ENCODE measurements at places on chromosomes 6 and 20.

DNA sequence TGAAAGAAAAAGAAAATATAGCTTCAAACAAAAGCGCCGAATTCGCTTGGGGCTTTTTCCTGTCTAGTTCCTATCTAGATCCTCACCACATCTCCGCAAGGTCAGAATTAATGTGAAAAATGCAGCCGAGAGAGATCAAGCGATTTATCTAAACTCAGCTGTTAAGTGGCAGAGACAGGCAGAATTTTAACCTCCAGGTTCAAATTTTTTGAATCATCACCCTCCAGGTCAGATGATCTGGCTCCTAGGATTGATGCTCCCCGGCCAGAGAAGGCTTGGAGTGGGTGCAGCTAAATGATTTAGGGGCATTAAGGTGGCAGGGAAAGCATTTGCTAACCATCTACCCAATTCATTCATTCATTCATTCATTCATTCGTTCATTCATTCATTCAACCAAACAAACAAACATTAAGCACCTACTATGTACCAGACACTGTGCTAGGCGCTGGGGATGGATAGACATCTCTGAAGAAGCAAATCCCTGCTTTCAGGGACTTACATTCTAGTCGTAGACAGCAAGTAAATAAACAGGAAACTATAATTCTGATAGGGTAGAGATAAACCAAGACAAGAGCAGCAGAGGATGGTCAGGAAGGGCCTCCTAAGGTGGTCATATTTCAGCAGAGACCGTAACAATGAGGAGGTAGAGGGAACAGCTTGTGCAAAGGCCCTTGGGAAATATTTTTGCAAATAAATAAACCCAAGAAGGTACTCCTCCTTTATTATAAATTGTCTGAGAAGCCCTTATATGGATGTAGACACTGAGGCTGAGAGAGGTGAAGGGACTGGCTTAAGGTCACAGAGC lies 672 bp upstream of the UBE2V1 start:
- no peak for DNase-seq

GRCh38 chr6:33202799-33203198 lies 1.7 kb upstream of the HSD17B8 start:
- no peak for DNase-seq

- no peak for DNase-seq
Observed at GRCh38 chr6:12431023-12431422, 140.9 kb downstream of the EDN1 start.

- DNase-seq: no peak
Observed at GRCh38 chr6:32148289-32149091, 3.2 kb downstream of the PRRT1 start.

DNA sequence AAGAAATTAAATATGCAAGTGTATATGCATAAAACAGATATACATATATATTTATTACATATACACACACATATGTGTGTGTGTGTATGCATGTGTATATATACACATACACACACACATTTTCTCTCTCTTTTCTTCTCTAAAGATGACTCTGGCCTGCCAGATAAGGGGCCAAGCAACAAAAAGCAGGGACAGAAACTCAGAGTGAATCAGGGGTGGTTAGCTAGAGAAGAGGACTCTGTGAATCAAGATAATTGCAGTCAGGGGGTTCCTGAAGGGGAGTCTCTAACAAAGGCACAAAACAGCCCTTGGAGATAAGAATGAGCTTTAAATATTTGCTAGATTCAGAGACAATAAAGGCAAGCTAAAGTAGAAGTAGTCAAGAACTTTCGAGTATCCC lies 650.5 kb downstream of the UTRN start:
- DNase-seq: no peak

DNA sequence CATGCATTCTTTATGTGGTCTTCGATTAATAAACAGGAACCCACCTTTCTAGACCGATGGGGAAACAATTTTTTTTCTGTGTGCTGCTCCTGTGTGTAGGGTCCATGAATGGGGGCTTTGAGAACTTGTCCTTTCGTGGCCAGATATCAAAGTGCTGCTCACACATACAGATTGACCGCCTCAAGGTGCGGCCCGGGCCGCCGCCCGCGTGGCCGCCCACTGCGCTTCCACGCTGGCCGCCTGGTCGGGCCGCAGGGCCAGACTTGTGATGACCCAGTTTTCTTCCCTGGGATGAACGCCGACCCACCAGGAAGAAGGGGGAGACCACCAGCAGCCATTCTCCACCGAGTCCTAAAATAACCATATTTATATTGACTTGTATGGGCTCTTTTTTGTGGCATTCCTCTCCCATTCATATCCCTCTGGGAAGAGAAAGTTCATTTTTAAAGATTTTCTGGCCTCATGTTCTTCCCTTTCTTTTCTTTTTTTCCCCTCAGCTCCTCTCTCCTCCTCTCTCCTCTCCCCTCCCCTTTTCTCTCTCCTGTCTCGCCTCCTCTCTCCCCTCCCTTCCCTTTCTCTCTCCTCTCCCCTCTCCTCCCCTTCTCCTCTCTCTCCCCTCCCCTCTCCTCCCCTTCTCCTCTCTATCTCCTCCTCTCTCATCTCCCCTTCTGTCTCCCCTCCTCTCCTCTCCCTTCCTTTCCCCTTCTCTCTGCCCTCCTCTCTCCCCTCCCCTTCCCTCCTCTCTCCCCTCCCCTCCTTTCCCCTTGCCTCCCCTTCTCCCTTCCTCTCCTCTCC lies 264.8 kb upstream of the SUPT3H start:
- no peak for DNase-seq

DNA sequence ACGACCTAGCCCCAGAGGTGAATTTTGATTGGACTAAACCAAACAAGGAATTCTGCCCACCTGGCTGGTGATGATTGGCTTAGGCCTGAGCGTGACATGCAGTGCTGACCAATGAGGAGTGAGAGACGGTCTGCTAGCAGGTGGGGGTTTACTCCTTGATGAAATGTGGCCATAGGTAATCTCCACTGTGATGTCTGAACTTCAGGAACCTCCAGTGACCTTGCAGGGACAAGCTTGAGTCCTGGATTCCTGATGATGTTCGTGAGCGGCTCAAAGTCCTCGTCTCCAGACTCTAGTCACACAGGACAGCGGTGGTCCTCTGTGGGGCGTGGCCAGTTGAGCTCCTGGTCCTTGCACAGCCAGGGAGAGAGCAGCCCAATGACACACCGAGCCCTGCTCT lies 8.4 kb downstream of the VSX1 start:
- no peak for DNase-seq

DNA sequence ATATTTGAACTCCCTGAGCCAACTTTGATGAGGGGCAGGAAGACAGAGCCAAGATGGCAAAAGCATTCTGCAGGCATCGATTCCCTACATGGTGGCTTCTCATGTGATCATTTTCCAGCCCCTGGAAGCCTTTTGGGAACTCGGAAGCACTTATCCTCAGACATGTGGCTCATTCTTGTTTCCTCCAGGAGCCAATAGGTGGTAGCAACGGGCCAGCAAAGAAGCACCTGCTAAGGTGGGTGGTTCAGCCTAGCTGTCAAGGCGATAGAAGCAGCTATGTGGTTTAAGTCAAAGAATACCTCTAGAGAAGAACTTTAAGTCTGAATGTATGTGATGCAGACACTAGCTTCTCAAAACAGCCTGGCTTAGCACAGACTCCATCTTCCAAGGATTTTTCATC lies 64.9 kb upstream of the PAX1 start:
- no peak for DNase-seq

GRCh38 chr6:102204351-102204750 lies 810.8 kb downstream of the GRIK2 start:
- DNase-seq: no peak

DNA sequence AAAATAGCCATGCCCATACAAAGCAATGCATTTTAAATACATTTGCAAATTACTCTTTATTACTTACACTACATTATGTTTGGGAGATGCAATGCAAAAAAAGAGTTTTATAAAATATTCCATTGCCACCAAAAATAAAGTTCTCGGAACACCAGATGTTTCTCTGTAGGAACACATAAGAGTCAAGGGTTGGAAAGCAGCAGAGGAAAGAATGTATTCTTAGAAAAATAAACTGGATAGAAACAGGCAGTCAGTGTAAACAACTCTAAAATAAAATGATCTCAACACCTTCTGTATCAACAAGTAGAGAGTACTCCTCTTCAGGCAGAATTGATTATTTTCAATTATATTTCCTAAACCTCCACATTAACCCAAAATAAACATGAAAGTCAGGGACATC lies 28.1 kb downstream of the KIF13A start:
- no peak for DNase-seq

- no peak for DNase-seq
Observed at GRCh38 chr6:70303034-70303525, at the start of gene COL9A1. COL9A1 (minus strand) TSS chr6:70303084; CDS start chr6:70302924, 160 bp downstream.

DNA sequence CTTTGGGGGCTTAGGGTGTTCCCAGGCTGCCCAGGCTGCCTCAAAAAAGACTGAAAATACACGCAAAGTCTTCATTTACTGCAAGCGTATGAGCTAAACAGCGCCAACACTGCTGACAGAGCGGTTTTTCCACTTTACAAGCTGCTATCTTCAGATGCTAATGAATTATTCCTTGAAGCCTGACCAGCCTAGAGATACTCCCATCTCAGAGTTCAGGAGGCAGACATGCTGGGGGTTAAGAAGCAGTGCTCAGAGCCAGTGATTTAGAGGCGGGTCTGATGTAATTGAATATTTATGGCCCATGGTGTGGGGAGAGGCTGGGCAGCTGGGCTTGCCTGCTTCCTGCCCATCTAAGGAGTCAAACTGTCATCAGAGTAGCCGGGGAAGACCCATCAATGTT lies 241.4 kb downstream of the SLC24A3 start:
- DNase-seq: no peak

- no peak for DNase-seq
Observed at GRCh38 chr20:35196313-35196712, 24.4 kb downstream of the PROCR start.

DNA sequence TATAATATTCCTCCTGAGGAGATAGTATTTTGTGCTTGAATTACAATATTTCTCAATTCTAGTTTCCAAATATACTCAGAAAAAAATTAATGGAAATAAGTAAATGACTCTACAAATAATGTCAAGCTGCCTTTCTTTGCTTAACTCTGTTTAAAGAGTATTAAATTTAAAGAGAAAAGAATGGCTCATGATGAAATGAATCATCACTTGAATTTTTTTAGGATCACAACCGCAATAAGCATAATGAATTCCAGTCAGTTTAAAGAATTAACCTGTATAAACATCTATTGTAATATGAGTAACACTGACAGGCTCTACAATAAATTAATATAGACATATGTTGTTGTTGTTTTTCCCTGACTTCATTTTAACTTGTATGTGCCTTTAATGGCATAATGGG lies 266.2 kb upstream of the ADGRB3 start:
- no peak for DNase-seq

DNA sequence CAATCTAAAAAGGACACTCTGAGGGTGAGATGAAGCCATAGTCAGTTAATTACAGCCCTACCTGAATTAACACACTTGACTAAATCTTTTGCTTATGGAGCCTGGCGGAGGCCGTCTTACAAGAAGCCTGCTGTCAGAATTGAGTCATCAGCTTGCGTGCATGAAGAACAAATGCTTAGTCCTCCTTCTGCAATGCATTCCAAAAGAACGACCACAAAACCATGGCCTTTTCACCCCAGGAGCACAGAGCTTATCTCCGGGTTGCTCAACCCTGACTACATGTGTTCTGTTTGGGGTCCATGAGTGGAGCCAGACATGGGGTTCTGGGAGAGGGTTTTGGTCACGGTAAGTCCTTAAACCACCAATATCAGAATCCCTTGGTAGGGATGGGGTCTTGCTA lies 318.1 kb downstream of the CLIC5 start:
- no peak for DNase-seq

DNA sequence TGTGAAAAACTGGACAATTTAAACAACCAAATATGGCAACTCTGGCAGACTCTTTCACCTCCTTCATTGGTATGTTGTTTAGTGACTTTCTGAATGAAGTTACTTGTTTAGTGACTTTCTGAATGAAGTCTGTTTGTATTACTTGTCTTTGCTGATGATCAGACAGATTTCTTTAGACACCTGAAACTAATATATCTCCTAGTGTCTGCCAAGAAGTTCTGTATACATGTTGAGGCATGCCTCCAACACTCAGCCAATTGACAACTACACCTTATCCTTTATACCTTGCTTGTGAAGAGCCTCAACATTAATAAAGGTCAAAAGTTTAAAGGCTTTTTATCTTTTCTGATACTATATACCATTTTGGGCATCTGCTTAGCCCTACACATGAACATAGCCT lies 725.4 kb upstream of the EPHA7 start:
- no peak for DNase-seq

DNA sequence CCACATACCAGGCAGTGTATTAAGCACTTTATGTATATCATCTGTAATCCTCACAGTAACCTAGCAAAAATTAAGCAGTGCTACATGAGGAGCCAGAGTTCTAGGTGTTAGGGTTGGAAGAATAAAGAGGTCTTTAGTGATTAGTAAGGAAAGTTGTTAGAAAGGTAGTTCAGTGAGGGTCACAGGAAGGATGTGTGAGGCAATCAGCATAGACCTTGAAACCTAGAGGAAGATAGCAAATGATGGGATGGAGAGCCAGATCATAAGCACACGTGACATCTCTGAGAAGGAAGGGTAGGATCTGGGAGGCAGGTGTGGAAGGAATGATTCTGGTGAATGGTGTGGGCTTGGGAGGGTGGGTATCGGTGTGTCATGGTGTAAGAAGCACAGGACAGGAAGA lies 2.2 kb downstream of the KAT14 start:
- no peak for DNase-seq

- DNase-seq: no peak
Observed at GRCh38 chr6:111543913-111544435, 61.0 kb upstream of the REV3L start.

DNA sequence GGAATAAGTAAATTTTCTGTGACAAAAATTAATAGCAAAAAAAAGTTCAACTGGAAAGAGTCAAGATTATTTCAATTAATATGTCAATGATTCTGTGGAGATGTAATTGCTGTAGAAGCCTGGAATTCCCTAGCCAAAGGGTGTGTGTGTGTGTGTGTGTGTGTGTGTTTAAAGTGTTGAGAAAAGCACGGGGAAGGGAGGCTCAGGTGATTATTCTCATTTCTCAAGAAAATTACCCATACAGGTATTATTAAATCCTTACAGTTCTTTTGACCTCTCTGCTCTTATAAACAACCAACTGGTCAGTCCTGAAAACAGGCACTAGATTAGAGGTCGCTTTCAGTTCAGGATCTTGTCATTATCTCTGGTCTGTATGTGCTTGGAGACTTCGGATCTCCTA lies 129.3 kb upstream of the SASH1 start:
- DNase-seq: no peak

DNA sequence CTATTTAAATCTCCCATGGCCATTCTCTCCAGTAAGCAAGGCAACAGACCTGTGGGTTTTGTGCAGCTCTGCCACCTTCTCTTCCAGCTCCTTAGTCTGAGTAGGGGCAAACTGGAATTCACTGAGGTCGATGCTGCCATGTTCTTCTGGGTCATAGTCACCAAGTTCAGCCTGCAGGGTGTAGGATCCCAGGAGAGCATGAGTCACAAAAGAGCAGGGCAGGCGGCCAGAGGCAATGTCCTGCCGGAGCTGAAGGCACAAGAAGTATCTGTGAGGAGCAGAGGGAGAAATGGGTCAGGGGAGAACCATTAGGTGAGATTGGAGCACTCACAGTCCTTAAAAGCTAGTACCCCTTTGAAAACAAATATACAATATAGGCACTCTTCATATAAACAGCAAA lies 73.7 kb downstream of the SMLR1 start:
- DNase-seq: no peak

GRCh38 chr6:11437824-11438459 lies 99.6 kb upstream of the TMEM170B start:
- no peak for DNase-seq

- DNase-seq: no peak
Observed at GRCh38 chr6:163152701-163153100, 261.8 kb upstream of the QKI start.
